ENCODE measurements at places on chromosomes 12 and 14. TPM values are rescaled to one million over a fixed set of nuclear protein-coding genes. Genes with fewer than 3 reads are reported as not detected.

DNA sequence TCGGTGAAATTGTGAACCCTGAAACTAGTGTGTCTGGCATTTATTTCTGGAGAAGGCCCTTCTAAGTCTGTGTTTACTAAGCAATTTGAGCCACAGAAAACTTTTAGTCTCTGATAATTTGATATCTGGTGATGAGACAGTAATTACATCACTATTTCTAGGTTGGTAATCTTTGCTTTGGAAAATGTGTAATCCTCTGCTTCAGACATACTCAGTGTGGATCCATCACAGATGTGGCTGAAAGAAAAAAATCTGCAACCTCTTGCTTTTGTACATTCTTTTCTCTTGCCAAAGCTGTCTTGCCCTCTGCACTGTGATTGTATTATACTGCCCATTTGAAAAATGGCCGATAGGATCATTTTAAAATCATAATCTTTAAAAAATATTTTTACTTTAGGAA, 78.1 kb downstream of the PELI2 start:
- no peak for DNase-seq
- H3K27ac ChIP-seq = peak overlapping the region; percentile 97
- H3K27me3 ChIP-seq = peaks cover 5% of the 10 kb centered on the region
- peaks cover 40% of the 10 kb centered on the region for H3K4me1 ChIP-seq
- H3K36me3 ChIP-seq = no peaks in the 10 kb centered on the region

GRCh38 chr12:43884683-43885410, 49.0 kb downstream of the TMEM117 start:
- H3K4me3 ChIP-seq = no peak overlapping the region
- H3K27ac ChIP-seq = peak overlapping the region; percentile 36
- no peak for DNase-seq
- no peaks in the 10 kb centered on the region for H3K36me3 ChIP-seq
- no peaks in the 10 kb centered on the region for H3K27me3 ChIP-seq

- no peak overlapping the region for H3K27ac ChIP-seq
- no peak overlapping the region for H3K4me3 ChIP-seq
- peaks cover 4% of the 10 kb centered on the region for H3K4me1 ChIP-seq
- no peaks in the 10 kb centered on the region for H3K36me3 ChIP-seq
- peaks cover 2% of the 10 kb centered on the region for H3K27me3 ChIP-seq
Observed at GRCh38 chr12:102430661-102431060, 49.7 kb downstream of the IGF1 start.

The JDP2 gene
- 5.7 TPM for total RNA-seq

GRCh38 chr12:47868552-47869031, 36.2 kb downstream of the VDR start:
- peaks cover 2% of the 10 kb centered on the region for H3K27me3 ChIP-seq
- no peak for DNase-seq
- no peaks in the 10 kb centered on the region for H3K4me1 ChIP-seq
- no peak overlapping the region for H3K4me3 ChIP-seq
- H3K27ac ChIP-seq = no peak overlapping the region

GRCh38 chr12:117098361-117099217, 627 bp downstream of the TESC start:
- H3K4me3 ChIP-seq = peak overlapping the region; percentile 76
- H3K36me3 ChIP-seq = no peaks in the 10 kb centered on the region
- peak; percentile 10 for DNase-seq
- H3K27ac ChIP-seq = no peak overlapping the region
- H3K4me1 ChIP-seq = peaks cover 3% of the 10 kb centered on the region
- peaks cover 11% of the 10 kb centered on the region for H3K27me3 ChIP-seq

The FOXN4 gene
- 0.61 TPM for total RNA-seq
